ENCODE measurements at places on chromosomes 7 and 10.

DNA sequence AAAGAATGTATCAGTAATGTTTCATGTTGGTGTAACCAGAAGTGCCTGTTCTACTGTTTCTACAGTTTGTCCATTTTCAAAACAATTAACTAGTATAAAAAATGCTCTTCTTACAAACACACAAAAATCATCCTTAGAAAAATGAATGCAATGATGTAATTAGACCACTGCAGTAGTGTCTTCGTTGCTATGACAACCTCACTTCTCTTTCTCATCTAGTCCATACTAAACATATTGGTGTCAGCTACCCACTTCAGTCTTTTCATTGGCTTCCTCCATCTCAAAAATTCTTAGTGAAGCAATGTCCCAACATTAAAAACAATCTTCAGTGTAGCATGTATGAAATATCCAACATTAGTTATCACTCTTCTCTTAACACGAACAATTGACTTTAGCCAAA, 1265.8 kb downstream of the REEP3 start:
- H3K36me3 ChIP-seq = no peaks in the 10 kb centered on the region
- no peak overlapping the region for H3K27ac ChIP-seq
- no peaks in the 10 kb centered on the region for H3K27me3 ChIP-seq
- no peak overlapping the region for H3K4me3 ChIP-seq

GRCh38 chr7:24597014-24597413, 23.8 kb downstream of the PALS2 start:
- H3K36me3 ChIP-seq = no peaks in the 10 kb centered on the region
- H3K27me3 ChIP-seq = no peaks in the 10 kb centered on the region
- no peak overlapping the region for H3K27ac ChIP-seq
- peaks cover 7% of the 10 kb centered on the region for H3K4me1 ChIP-seq

GRCh38 chr7:154472343-154472742, 420.1 kb downstream of the DPP6 start:
- DNase-seq = no peak
- H3K36me3 ChIP-seq = no peaks in the 10 kb centered on the region
- peaks cover 2% of the 10 kb centered on the region for H3K27me3 ChIP-seq
- H3K4me1 ChIP-seq = no peaks in the 10 kb centered on the region
- H3K4me3 ChIP-seq = no peak overlapping the region
- no peak overlapping the region for H3K27ac ChIP-seq

DNA sequence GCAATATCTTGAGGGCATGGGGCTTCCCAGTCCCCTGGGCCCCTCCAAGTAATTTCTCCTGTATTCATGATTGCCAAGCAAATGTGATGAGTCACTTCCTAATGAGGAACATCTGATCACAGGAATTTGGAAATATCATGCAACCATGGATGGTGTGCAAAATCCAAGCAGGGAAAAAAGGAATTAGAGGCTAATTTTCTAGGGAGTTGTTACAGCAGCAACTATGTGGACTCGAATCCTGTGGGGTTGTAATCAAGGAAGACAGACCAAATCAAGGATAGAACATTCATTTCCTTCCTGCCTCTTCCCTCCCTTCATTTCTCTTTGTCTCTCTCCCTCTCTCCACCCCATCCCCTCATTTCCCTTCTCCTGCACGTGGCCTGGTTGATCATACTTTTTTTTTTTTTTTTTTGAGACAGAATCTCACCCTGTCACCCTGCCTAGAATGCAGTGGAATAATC, 23.9 kb upstream of the AGFG2 start:
- H3K4me1 ChIP-seq = 0 out of 2 replicates have a peak, but pooled peaks cover 6% of the 10 kb centered on the region
- H3K27ac ChIP-seq = no peak overlapping the region
- H3K27me3 ChIP-seq = peaks cover 5% of the 10 kb centered on the region
- H3K4me3 ChIP-seq = no peak overlapping the region
- DNase-seq = no peak

DNA sequence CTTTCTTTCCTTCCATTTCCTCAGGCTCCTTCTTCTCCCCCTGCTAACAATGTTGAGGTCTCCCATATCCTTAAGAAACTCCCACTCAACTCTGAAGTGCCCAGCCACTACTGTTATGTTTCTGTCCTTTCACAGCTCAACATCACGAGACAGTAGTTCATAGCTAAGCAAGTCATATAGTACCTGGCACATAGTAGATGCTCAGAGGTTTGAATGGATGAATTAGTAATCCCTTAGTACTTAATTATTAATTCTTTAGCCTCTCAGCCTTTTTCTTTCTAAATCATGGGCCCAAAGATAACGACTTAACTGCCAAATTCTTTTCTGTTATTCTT, 22.6 kb downstream of the CSGALNACT2 start:
- no peak for DNase-seq
- peaks cover 36% of the 10 kb centered on the region for H3K36me3 ChIP-seq
- no peaks in the 10 kb centered on the region for H3K4me1 ChIP-seq
- no peak overlapping the region for H3K27ac ChIP-seq
- H3K27me3 ChIP-seq = no peaks in the 10 kb centered on the region
- H3K4me3 ChIP-seq = no peak overlapping the region

- H3K27ac ChIP-seq = no peak overlapping the region
- no peak for DNase-seq
- H3K4me1 ChIP-seq = no peaks in the 10 kb centered on the region
- H3K27me3 ChIP-seq = no peaks in the 10 kb centered on the region
- H3K4me3 ChIP-seq = no peak overlapping the region
Observed at GRCh38 chr7:32941681-32942414, 15.4 kb upstream of the FKBP9 start.

Measured in DND-41 (cell line).